Stimulated activated CD4-positive, alpha-beta T cell treated with anti-CD3 and anti-CD28 coated beads, Interleukin-1b, Interleukin-23, amount 100 ng/mL, for 24 hours (primary cell): ENCODE measurements at places on chromosomes 3 and 15.

DNA sequence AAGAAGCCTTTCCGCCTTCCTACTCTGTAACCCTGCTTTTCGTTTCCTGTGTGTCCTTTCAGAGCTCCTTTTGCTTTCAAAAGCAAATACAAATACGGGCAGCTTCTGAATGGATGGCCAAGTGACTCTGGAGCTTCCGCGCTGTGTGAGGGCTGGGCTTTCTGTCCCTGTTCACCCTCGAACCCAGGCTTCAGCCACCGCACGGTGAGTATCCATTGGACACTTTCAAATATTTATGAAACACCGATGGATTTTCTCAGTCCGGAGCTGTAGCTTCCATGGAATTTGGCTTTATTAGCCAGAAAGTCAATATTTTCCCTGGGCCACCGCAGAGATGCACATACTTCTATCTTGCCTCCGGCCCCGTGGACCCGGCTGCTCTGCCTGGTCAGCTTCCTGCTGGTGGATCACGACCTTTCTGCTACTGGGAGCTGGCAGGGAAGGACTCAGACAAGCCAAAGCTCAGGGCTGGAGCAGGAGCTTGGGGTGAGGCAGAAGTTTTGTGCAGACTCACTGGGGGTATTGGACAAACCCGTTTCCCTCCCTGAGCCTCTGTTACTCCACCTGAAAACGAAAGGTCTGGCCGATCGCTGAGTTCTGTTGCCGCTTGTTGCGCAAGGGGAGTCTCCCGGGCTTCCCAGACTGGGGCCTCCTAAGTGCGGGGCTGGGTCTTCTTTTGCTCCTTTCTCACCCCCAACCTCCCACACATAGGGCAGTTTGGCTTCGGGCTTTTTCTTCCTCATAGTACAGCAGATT is 63.6 kb downstream of the LINGO1 start:
- DNase-seq = no peak

- DNase-seq = no peak
These were observed 471.8 kb downstream of the GRM7 start for GRCh38 chr3:7332696-7333095.

- DNase-seq = no peak
These were observed 1.2 kb downstream of the EIF1B start for GRCh38 chr3:40310705-40311104.

- DNase-seq = no peak
These were observed 333.9 kb downstream of the TIGIT start for GRCh38 chr3:114627770-114628169.

- DNase-seq = no peak
These were observed 815.5 kb upstream of the CFAP20DC start for GRCh38 chr3:59865351-59865750.

- DNase-seq = no peak
These were observed 32.2 kb downstream of the CD276 start for GRCh38 chr15:73716417-73716816.

- DNase-seq = no peak
These were observed 18.5 kb downstream of the NPHP3 start for GRCh38 chr3:132703733-132704132.

- no peak for DNase-seq
These were observed 98.8 kb upstream of the ZBTB20 start for GRCh38 chr3:115245899-115246298.

- DNase-seq = no peak
These were observed 66.7 kb downstream of the TRAK1 start for GRCh38 chr3:42157540-42158538.

GRCh38 chr3:119778811-119779210 is 3.1 kb upstream of the NR1I2 start:
- no peak for DNase-seq

GRCh38 chr3:16374047-16374934 is 109.3 kb downstream of the OXNAD1 start:
- DNase-seq = no peak

DNA sequence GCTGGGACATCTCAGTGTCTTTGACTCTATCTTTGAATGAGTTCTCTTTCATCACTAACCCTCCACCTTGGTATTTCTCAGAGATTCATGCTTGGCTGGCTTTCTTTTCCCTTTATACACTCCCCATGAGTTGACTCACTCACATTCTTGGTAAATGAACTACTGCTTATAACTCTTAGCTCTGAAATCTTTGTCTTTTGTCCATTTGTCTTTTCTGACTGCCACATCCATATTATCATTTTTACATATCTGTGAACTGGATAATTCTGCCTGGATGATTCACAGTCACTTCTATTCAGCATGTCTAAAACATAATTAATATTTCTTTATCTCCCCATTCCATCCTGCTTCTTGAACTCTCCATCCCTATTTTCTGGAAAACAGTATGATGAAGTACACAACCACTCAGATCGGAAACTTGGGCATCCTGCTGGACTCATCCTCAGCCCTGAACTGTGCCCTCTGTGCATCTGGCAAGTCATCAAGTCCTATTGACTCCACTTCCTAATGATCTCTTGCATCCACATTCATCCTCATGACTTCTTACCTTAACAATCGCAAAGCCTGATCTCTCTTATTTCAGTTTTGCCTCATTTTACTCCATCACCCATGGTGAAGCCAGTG is 66.9 kb downstream of the KCNAB1 start:
- no peak for DNase-seq

DNA sequence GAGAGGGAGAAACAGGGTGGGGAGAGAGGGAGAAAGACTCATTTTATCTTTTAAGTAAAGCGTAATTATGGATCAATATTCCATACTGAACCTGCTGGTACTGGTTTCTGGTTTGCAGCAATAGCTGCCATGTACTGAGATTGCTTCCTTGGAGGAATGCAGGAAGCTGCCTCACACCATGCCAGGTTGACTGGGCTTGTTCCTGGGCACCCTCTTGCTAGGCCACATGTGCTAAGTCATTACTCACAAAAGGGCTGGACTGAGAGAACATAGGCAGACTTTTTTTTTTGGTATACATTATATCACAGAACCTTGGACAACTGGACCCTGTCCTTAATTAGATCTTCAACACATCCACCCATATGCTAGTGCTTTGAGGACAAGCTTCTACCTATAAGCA is 193.4 kb downstream of the ZNF621 start:
- no peak for DNase-seq

GRCh38 chr15:73781038-73781925 is 28.1 kb upstream of the INSYN1 start:
- no peak for DNase-seq

- DNase-seq = no peak
These were observed 66.5 kb downstream of the SFMBT1 start for GRCh38 chr3:52979190-52979983.

- no peak for DNase-seq
These were observed 27.1 kb downstream of the CDV3 start for GRCh38 chr3:133600572-133601081.

DNA sequence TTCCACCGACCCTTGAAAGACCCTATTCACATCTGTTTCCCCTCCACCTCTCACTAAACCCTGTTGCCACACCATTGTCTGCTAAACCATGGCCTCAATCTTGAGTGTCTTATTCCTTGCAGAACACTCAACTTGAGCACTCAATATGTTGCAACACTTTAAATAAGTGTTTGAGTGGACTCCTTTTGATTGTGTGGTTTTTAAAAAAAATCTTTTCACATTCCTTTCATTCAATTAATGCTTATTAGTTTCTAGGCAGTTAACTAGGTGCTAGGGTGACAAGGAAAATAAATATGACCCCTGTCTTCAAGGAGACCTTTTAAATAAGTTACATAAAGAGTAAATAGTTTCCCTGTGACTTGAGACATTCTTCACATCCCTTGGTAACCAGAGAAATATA is 13.3 kb upstream of the HHLA2 start:
- DNase-seq = no peak

- DNase-seq = no peak
These were observed 23.1 kb upstream of the MITF start for GRCh38 chr3:69716119-69716518.

DNA sequence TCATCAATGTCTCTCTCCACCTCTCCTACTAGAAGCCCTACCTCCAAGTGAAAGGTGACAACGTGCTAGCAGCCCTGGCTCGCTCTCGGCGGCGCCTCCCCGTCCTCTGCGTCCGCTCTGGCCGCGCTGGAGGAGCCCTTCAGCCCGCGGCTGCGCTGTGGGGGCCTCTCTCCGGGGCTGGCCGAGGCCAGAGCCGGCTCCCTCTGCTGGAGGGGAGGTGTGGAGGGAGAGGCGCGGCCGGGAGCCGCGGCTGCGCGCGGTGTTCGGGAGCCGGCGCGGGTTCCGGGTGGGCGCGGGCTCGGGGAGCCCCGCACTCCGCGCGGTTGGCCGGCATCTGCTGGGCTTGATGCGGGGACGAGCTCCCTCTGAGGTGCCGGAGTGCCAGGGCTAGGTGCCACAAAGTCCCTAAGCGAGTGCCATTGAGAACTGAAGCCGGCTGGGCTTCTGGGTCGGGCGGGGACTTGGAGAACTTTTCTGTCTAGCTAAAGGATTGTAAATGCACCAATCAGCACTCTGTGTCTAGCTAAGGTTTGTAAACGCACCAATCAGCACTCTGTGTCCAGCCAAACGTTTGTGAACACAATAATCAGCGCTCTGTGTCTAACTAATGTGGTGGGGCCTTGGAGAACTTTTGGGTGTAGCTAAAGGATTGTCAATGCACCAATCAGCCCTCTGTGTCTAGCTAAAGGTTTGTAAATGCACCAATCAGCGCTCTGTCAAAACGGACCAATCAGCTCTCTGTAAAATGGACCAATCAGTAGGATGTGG is 84.8 kb upstream of the ARRDC4 start:
- no peak for DNase-seq

DNA sequence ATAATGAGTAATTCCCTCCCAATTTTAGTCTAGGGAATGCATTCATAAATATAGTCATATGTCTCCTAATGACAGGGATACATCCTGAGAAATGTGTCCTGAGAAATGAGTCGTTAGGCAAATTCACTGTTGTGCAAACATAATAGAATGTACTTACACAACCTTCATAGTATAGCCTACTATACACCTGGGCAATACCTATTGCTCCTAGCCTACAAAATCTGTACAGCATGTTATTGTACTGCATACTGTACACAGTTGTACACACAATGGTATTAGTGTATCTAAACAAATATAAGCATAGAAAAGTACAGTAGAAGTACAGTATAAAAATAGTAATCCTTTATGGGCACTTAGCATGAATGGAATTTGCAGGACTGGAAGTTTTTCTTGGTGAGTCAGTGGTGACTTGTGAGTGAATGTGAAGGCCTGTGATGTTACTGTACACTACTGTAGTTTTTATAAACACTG is 6.6 kb downstream of the DTWD1 start:
- no peak for DNase-seq

DNA sequence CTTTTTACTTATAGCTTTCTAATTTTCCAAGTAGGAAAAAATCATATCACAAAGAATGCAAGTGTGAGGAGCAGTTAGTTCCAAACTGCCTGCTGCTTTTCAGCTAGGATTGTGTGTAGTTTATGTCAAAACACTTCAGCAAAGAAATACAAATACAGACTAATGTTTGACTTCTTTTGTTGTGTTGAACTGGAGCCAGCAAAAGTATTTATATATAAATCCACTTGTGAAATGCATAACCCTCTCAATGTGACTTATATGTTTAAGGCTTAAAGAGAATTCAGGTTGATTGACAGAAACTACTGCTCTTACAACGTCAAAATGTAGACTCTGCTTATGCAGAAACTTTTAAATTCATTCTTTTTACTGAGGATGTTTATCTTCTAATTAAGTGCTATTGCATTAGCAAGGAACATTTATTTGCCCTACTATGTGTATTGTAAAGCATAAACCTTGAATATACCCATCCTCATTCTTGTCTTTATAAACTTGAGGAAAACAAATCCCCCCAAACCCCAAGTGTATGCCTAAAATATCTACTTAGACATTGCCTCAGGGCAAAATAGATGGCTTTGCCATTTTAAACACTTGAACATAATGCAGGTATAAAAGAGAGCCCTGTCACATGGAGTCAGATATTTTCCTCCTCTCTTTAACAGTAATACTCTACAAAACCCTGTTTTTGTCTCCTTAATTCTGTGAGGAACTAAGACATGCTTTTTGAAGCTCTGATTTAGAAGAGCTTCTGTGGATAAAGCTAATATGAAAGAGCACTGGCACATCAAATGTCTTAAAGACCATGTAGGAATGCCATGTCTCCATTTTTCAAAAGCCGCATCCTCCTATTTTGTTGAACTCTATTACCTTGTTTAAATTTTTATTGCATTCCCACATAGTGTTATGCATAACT is 302.8 kb upstream of the TBC1D5 start:
- DNase-seq = no peak

- no peak for DNase-seq
These were observed 63.9 kb upstream of the RNU6-1 start for GRCh38 chr15:67903708-67904107.

- DNase-seq = no peak
These were observed 271.9 kb downstream of the FOXP1 start for GRCh38 chr3:71311661-71312046.

GRCh38 chr3:59426821-59427565 is 377.2 kb upstream of the CFAP20DC start:
- no peak for DNase-seq

- DNase-seq = no peak
These were observed 10.9 kb downstream of the ATG7 start for GRCh38 chr3:11283139-11283475.

- no peak for DNase-seq
These were observed 1.5 kb downstream of the CCK start for GRCh38 chr3:42264399-42265058.

- DNase-seq = no peak
These were observed 50.5 kb downstream of the CTDSPL start for GRCh38 chr3:37912052-37912733.

DNA sequence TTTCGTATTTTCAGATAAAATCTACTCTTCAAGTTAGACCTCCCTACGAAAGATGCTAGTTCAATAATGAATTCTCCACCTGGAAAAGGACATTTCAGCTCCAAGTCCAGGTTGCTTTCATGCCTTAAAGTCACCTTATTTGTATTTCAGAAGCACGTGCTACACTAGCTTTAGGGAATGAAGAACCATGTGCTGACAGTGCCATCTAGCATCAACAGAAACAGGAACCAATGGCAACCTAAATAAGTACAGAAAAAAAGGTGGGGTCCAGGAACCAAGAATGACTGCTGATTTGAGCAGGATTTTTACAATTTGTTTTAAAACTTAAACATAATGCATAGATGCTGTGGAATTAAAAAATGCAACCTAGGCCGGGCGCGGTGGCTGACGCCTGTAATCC is 77.6 kb upstream of the SNRPN start:
- DNase-seq = no peak

DNA sequence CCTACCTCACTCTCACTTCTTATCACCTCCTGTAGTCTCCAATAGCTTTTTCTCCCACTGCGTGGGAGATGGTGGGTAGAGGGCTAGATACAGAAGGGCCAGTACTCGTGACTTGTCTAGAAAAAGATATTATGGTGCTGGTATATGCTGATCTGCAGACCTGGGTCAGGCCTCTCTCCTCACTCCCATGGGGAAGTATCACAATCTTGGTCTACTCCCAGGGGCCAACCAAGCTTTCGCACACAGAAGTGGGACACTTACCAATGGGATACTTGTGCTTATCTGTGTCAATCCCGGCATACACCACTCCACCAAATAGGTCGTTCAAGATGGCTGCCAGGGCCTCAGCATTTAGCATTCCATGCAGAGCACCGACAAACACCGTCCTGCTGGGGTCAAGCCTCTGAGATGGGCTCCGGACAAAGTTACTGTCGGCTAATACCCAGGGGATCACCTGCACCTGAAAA is 9.0 kb upstream of the RPS17 start:
- DNase-seq = no peak
